ENCODE measurements at places on chromosomes 13 and 19.

DNA sequence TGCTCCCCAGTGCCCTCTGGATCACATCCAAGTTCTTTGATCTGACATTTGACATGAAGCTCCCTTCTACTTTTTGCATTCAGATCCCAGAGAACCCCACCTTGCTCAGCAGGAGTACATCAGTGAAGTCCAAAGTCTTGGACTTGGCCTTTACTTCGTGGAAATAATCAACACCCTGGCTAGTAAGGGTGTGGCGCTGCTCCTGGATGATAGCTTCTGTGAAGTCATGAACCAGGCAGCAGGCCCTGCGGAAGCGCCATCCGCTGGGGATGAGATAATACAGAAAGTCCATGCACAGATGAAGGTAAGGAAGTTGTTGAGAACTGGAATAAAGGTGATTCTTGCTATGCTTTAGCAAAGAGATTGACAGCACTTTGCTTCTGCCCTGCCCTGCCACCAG, 43.2 kb downstream of the OR10H4 start:
- DNase-seq, result no peak

GRCh38 chr13:68690567-68690966, 1417.1 kb upstream of the ATXN8OS start:
- no peak for DNase-seq

GRCh38 chr19:1856698-1857603, 6.4 kb downstream of the KLF16 start:
- DNase-seq, result no peak

DNA sequence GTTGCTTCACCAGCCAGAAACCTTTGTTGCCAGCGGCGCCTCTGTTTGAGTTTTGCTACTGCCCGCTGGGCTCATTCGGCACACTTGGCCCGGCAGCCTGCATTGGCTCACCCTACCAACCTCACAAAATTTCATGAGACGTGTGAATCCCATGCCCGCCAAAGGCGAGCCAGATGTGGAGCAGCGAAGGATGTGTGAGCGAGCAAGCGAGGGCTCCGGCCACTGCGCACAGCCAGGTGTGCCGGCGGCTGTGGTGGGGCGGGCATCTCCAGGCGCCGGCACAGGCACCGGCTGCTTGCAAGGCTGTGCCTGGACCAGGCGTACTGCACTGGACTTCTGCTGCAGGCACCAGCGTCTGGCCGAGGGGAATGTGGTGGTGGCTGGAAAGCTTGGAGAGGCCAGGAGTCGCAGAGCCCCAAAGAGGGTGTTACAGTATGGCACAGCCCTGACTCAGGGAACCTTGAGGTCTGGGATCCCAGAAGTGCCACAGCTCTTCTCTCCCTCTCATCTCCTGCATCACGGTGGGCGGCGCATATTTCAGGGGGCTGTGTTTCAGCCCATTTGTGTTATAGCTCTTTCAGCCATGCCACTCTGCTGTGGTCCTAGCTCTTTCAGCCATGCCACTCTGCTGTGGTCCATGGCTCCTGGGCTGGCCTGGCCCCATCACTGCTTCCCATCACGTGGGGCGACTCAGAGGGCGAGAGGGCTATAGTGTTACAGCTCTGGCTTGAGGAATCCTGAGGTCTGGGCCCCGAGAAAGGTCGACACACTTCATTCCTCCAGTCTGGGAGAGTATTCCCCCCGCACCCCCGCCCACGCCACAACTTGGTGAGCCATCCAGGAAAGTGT, 592.0 kb upstream of the SLITRK5 start:
- no peak for DNase-seq

GRCh38 chr19:50565984-50566903, 2.0 kb downstream of the LRRC4B start:
- no peak for DNase-seq
